ENCODE measurements at places on chromosomes 2 and 18. TPM values are rescaled to one million over a fixed set of nuclear protein-coding genes. Genes with fewer than 3 reads are reported as not detected.

Gene CHRNG
- not detected for polyA plus RNA-seq

- no peak for DNase-seq
These were observed 100.5 kb upstream of the ODC1 start for GRCh38 chr2:10548626-10549025.

- no peak for DNase-seq
These were observed 99.8 kb upstream of the VWC2L start for GRCh38 chr2:214311031-214311533.

Gene ADD2
- 0.06 TPM for polyA plus RNA-seq

GRCh38 chr18:79785831-79786230 lies 11.9 kb upstream of the KCNG2 start:
- DNase-seq: no peak

Gene MFSD6
- polyA plus RNA-seq: 21.2 TPM

All from mammary epithelial cell (primary cell).